Right lobe of liver (tissue), 6 donors: ENCODE measurements at places on chromosomes 4 and X.

DNA sequence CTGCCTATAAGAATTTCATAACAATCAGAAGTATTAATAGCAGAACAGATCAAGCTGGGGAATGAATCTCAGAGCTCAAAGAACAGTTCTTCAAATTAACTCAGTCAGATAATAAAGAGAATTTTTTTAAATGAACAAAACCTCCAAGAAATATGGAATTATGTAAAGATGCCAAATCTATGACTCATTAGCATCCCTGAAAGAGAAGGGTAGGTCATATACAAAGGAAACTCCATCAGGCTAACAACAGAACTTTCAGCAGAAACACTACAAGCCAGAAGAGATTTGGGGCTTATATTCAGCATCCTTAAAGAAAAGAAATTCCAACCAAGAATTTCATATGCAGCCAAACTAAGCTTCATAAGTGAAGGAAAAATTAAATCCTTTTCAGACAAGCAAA, 28.6 kb downstream of the CBR4 start:
- DNase-seq = no peak
- peaks cover 6% of the 10 kb centered on the region for H3K36me3 ChIP-seq
- H3K4me1 ChIP-seq = no peaks in the 10 kb centered on the region
- no peaks in the 10 kb centered on the region for H3K27me3 ChIP-seq
- H3K27ac ChIP-seq = no peak overlapping the region

DNA sequence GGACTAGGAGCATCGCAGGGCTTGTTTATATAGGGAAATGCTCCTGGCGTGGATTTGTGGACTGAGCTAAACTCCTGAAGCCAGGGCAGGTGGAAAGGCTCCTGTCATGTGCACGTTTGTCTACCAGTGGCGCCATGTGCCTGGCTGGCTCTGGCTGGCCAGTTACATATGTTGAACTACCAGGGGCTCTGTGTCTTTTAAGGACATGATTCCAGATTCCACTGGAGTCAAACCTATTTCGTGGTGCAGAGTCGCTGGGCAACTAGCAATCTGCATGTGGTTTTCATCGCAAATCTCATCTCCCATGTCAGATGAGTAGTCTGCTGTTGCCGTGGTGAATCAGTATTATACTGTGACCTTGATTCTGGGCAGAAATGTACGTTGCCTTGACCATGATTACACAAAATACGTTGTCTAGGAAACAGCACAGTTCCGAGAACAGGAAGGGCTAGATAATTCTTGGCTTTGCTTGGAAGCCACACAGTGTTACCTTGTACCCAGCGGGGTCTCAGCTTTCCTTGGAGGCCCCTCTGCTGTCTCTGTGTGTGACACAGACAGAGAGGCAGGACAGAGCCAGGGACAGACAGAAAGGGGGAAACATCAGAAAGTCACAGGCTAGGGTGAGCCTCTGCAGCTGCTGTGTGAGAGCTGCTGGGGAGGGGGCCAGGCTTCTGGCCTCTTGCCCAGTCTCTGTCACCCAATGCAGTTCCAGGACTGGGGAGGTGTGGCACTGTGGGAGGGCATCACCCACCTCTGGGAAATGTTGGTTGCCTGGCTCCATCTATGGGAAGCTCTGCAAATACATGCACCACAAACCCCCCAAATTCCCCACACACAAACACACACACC, 19.2 kb downstream of the PNMA6E start:
- no peaks in the 10 kb centered on the region for H3K4me1 ChIP-seq
- DNase-seq = no peak
- H3K27me3 ChIP-seq = no peaks in the 10 kb centered on the region
- no peaks in the 10 kb centered on the region for H3K36me3 ChIP-seq
- no peak overlapping the region for H3K27ac ChIP-seq

DNA sequence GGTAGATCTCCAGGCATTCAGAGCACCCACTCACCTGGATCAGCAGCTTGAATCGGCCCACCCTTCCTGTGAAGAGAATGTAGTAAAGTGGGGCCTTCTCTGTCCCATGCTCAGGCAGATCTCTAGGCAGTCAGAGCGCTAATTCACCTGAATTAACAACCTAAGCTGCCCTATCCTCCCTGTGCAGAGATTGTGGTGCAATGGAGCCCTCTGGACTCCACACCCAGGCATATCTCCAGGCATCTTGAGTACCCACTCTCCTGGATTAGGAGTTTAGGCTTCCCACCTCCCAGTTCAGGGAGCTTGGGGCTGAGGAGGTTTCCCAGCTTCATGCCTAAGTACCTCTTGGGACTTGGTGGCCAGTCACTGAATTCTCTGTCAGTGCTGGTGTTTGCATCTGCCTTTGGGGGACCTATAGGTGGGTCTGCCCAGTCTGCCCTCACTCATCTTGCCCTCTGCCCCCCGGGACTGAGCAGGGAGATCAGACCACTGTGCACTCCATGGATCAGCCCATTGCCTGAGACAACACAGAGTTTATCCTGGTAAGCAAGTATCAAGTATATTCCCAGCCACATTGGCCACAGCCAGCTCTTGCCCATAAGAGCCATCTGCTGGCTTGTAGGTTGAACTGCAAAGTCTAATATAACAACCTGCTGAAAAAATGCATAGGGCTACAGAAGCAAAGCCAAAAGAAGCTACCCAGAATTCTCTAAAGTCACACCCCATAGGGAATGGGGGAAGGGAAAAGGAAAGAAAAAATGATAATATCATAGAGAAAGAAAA, 372.9 kb downstream of the KLHL13 start:
- H3K27ac ChIP-seq = no peak overlapping the region
- H3K4me3 ChIP-seq = no peak overlapping the region
- no peak for DNase-seq
- H3K36me3 ChIP-seq = no peaks in the 10 kb centered on the region

DNA sequence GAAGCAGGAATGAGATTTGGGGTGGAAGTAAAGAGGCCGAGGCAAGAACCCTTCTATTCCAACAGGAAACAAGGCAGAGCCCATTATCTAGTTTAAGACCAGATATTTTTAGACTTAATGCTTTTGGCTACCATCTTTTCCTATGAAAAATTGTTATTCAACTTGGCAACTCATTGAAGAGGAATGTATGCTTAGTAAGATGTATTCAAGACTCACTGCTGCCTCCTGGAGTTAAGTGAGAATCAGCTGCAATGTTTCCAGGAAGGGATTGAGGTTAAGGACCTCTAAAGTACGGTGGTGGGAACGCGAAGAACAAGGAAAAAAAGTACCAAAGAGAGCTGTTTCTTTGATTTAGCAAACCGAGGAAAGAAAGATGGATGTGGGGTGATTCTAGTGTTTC, 89.1 kb downstream of the RAPGEF2 start:
- no peak for DNase-seq
- no peaks in the 10 kb centered on the region for H3K36me3 ChIP-seq
- H3K4me3 ChIP-seq = no peak overlapping the region
- no peaks in the 10 kb centered on the region for H3K27me3 ChIP-seq
- no peak overlapping the region for H3K27ac ChIP-seq

DNA sequence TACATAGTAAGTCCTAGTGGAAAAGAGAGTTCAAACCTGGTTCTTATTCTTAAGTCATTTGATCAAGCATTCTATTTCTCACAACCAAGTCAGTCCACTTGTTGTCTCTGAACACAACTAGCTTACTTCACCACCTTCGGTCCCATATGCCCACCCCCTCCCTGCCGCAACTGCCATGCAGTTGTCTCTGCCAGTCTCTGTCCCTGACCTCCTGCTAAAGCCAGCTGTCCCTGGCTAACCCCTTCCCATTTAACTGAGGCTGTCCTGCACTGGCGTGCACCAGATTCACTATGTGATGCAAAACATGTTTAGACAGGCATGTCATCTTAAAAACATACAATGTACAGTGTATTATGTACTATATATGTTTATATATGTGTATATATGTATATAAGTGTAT, 12.7 kb downstream of the FRAS1 start:
- no peak for DNase-seq
- no peaks in the 10 kb centered on the region for H3K27me3 ChIP-seq
- H3K27ac ChIP-seq = no peak overlapping the region
- H3K36me3 ChIP-seq = no peaks in the 10 kb centered on the region
- no peaks in the 10 kb centered on the region for H3K4me1 ChIP-seq

DNA sequence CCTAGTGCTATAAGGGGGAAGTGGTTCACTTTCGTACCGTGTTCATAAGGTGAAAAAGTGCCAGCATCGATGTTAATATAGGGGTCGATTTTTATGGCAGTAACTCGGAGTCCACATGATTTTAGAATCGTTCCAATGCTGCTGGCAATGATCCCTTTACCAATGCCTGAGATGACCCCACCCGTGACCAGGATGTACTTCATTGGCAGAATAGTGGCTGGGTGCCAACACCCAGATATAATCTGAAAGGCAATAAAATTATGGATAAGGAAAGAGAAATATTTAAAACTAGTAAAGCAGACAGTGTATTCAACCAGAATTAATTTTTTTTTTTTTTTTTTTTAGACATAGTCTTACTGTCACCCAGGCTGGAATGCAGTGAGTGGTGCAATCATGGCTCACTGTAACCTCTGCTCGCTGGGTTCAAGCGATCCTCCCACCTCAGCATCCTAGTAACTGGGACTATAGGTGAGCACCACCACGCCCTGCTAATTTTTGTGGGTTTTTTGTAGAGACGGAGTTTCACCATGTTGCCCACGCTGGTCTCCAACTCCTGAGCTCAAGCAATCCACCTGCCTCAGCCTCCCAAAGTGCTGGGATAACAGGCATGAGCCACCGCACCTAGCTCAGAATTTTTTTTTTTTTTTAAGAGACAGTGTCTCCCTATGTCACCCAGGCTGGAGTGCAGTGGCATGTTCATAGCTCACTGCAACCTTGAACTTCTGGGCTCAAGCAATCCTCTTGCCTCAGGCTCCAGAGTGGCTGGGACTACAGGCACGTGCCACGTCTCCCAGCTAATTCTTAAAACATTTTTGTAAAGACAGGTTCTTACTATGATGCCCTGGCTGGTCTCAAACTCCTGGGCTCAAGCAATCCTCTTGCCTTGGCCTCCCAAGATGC, 9.5 kb downstream of the CTPS2 start:
- DNase-seq = no peak
- no peak overlapping the region for H3K27ac ChIP-seq
- H3K4me3 ChIP-seq = no peak overlapping the region
- H3K4me1 ChIP-seq = no peaks in the 10 kb centered on the region
- H3K36me3 ChIP-seq = no peaks in the 10 kb centered on the region
- no peaks in the 10 kb centered on the region for H3K27me3 ChIP-seq
